ENCODE measurements at places on chromosomes 4 and X. TPM values are rescaled to one million over a fixed set of nuclear protein-coding genes. Genes with fewer than 3 reads are reported as not detected.

DNA sequence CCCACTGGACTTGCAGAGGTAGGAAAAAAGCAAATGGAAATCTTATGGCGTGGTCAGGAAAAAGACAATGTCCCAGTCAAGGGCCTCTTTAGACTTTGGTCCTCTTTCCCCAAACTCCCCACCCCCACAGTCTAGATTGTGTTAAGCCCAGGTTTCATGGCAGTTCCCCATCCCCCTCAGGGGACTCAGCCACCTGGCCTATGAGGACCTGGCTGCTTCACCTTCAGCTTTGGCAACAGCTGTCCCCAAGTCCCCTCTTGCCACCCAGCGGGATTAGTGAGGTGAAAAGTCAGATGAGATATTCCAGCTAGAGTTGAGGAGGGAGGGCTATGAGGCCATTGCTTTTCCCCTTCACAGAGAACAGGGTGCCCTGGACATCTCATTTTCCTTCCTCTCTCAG lies 457 bp downstream of the RIPPLY1 start:
- H3K36me3 ChIP-seq: no peaks in the 10 kb centered on the region
- H3K27me3 ChIP-seq: peaks cover 57% of the 10 kb centered on the region
- H3K4me3 ChIP-seq: no peak overlapping the region
- H3K4me1 ChIP-seq: no peaks in the 10 kb centered on the region
- no peak for DNase-seq

DNA sequence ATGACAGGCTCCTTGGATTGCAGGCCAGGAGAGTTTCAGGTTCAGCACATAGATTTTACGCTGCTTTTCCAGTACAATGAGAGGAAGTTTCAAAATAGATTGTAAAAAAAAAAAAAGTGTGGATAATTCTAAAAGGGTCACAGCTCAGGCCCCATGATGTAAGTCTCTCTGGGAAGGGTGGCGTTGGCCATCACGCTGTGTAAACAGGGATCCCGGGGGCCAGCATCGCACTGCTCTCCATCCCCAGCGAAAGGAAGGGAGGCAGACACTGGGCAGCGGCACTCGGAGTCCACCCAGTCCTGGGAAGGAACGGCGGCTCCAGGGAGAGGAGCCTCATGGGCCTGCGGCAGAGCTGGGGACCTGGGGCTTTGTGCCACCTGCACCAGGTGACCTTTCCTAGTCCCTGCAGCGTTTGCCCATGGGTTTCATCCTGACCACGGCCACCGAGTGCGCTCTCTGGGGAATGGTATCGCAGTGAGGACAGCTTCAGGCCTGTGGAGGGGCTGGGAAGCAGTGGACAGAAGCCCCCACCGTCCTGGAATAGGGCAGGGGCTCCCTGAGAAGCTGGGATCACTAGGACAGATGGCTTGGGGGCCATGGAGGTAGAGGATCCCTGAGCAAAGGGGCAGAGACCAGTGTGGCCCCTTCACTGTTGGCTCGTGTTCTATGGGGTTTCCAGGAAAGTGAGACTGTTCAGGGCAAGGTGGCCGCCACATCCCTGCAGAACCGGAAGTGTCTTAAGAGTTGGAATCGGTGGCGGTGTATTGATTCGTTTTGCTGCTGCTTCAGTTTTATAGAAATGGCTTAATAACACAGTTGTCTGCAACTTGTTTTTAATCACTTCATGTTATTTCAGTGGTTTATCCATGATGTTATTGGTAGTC lies 38.9 kb downstream of the RGS12 start:
- no peaks in the 10 kb centered on the region for H3K36me3 ChIP-seq
- peak; percentile 16 for DNase-seq
- no peak overlapping the region for H3K4me3 ChIP-seq
- peak overlapping the region; percentile 1 for H3K27ac ChIP-seq
- no peaks in the 10 kb centered on the region for H3K4me1 ChIP-seq

GRCh38 chr4:5989236-5990225 lies 28.7 kb downstream of the C4orf50 start:
- no peak overlapping the region for H3K4me3 ChIP-seq
- H3K4me1 ChIP-seq: no peaks in the 10 kb centered on the region
- peaks cover 42% of the 10 kb centered on the region for H3K27me3 ChIP-seq

GRCh38 chrX:9542761-9543111 lies 77.9 kb downstream of the TBL1X start:
- H3K36me3 ChIP-seq: no peaks in the 10 kb centered on the region
- DNase-seq: no peak
- H3K27ac ChIP-seq: no peak overlapping the region
- H3K4me1 ChIP-seq: no peaks in the 10 kb centered on the region

Gene PPEF1
- 0.73 TPM for total RNA-seq

GRCh38 chr4:101169044-101170014 lies 178.0 kb downstream of the PPP3CA start:
- no peaks in the 10 kb centered on the region for H3K36me3 ChIP-seq
- H3K4me1 ChIP-seq: no peaks in the 10 kb centered on the region
- H3K27me3 ChIP-seq: no peaks in the 10 kb centered on the region
- no peak overlapping the region for H3K27ac ChIP-seq
- H3K4me3 ChIP-seq: no peak overlapping the region

DNA sequence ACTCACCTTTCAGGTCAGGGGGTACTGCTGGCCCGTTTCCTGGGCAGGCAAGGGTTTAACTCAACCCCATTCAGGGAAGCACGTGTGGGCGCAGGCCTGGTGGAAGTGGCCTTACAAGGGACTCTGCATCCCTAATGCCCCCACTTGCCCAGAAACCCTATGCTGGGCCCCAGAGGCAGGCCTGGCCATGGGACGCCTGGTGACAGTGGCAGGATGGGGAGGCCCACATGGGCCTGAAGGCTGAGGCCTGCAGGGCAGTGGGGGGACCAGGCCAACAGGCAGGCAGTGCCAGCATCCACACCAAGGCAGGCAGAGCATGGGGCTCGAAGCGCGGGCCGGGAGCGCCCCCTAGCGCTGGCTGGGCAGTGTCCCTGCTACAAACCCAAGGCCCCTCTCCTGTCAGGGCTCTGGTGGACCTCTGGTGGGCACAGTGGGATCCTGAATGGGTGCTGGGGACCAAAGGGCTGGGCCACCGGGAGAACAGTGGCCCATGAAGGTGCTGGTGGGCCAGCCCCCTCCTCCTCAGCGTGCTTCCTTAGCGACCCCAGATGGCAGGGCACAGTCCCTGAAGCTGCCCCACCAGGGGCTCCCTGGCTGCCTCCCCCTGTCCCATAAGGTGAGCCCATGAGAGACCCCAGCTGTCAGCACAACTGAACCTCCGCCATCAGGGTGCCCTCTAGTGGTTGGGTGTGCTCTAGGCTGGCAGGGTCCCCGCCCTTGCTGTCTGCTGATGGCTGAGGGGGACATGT lies 16.8 kb downstream of the FGFR3 start:
- no peaks in the 10 kb centered on the region for H3K27me3 ChIP-seq
- H3K36me3 ChIP-seq: peaks cover 5% of the 10 kb centered on the region
- no peaks in the 10 kb centered on the region for H3K4me1 ChIP-seq

Gene SLC7A11
- 1.3 TPM for total RNA-seq

Gene IDS
- total RNA-seq: 61.8 TPM

DNA sequence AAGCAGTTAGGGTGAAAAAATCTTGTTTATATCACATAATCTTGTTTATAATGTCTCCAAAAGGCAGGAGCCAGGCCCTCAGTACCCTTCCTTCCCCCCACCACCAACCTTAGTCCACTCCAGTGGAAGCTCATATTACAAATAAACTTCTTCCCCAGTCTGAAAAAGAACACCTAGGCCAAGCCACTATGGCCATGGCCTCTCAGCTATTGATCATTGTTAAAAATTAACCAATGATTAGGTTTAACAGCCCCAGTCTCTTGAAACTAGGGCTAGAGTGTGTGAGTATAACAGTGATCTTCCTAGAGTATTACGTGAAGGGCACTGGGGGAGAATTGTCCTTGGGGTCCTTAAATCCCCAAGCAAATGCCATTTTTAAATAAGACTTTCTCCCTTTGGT lies 411.9 kb upstream of the EDA2R start:
- DNase-seq: no peak
- H3K4me1 ChIP-seq: no peaks in the 10 kb centered on the region
- H3K36me3 ChIP-seq: no peaks in the 10 kb centered on the region
- no peak overlapping the region for H3K27ac ChIP-seq
- H3K27me3 ChIP-seq: peaks cover 5% of the 10 kb centered on the region
- H3K4me3 ChIP-seq: no peak overlapping the region

GRCh38 chr4:87317527-87317926 lies 5.2 kb downstream of the HSD17B13 start:
- no peaks in the 10 kb centered on the region for H3K36me3 ChIP-seq
- H3K4me3 ChIP-seq: no peak overlapping the region
- H3K27me3 ChIP-seq: no peaks in the 10 kb centered on the region
- H3K4me1 ChIP-seq: no peaks in the 10 kb centered on the region
- no peak for DNase-seq
- H3K27ac ChIP-seq: no peak overlapping the region

Gene PNMA6A
- total RNA-seq: 1.8 TPM

Gene SFRP2
- 6.9 TPM for total RNA-seq

GRCh38 chrX:46561824-46562657 lies 11.5 kb upstream of the CHST7 start:
- no peaks in the 10 kb centered on the region for H3K36me3 ChIP-seq
- no peak overlapping the region for H3K27ac ChIP-seq
- H3K4me3 ChIP-seq: no peak overlapping the region
- no peaks in the 10 kb centered on the region for H3K27me3 ChIP-seq

GRCh38 chr4:16991450-16991849 lies 93.0 kb upstream of the LDB2 start:
- no peak overlapping the region for H3K4me3 ChIP-seq
- H3K36me3 ChIP-seq: no peaks in the 10 kb centered on the region
- DNase-seq: no peak
- H3K4me1 ChIP-seq: no peaks in the 10 kb centered on the region

DNA sequence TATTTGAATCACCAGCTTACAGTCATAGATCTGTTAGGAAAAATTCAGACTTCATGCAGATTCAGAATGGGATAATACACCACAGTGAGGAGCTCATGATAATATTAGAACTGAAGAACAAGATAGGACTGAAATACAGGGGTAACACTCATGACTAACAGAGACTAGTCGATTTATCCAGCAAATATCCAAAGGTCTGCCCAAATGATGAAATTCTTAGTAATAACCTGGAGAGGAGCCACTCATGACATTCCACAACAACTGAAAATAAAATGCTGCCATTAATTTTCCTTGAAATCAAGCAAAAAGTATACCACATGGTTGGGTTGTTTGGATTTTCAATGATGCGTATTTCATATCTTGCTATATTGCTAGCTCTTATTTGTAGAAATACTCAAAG lies 903.7 kb upstream of the ADGRL3 start:
- no peak for DNase-seq
- no peak overlapping the region for H3K4me3 ChIP-seq
- H3K27ac ChIP-seq: no peak overlapping the region
- H3K27me3 ChIP-seq: no peaks in the 10 kb centered on the region

Gene YIPF7
- not detected for total RNA-seq

DNA sequence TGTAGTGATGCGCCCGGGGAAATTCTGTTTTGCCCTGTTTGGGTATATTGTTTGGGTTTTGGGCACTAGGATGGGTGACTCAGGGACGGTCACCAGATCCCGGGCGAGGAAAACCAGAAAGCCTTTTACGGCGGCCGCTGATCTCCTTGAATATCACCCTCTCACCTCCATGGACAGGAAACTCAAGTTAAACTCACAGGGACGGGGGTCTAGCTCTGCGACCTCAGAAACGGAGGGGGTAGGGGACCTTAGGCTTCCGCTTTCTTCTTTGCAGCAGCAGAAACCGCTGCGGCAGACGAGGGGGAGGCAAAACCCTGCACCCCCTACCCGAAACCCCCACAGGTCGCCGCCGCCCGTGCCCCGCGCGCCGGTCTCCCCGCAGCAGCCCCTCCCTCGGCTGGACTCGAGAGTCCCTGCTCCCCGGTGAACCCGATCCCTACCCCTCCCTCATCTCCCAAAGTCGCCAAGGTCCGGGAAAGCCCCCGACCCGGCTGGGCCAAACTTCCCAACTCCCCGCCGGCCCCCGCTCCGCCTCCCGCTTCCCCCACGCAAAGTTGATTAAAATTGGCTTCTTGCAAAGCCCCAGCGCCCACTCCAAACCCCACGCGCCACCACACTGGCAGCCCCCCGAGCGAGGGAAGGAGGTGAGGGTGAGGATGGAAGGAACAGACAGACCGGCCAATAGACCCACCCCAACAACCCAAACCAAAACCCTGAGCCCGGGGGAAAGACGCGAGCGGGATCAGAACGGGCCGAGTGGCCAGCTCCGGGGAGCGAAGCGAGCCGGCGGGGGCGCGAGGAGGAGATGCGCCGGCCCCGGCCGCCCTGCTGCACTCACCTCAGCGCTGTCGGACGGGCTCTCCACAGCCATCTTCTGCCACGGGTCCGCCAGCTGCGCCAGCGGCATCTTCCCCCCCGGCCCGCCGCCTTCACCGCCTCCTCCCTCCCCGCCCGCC lies 705 bp downstream of the RPS6KA3 start:
- H3K27ac ChIP-seq: peak overlapping the region; percentile 83
- H3K36me3 ChIP-seq: no peaks in the 10 kb centered on the region
- peak; percentile 45 for DNase-seq
- no peaks in the 10 kb centered on the region for H3K4me1 ChIP-seq
- H3K27me3 ChIP-seq: no peaks in the 10 kb centered on the region

Gene DCHS2
- total RNA-seq: 2.8 TPM

GRCh38 chr4:89134775-89135319 lies 23.5 kb downstream of the TIGD2 start:
- no peaks in the 10 kb centered on the region for H3K27me3 ChIP-seq
- no peaks in the 10 kb centered on the region for H3K36me3 ChIP-seq
- no peak for DNase-seq
- H3K4me1 ChIP-seq: no peaks in the 10 kb centered on the region
- H3K27ac ChIP-seq: peak overlapping the region; percentile 74

GRCh38 chrX:133468051-133468450 lies 52.8 kb upstream of the GPC4 start:
- H3K4me1 ChIP-seq: no peaks in the 10 kb centered on the region
- H3K4me3 ChIP-seq: no peak overlapping the region
- no peak for DNase-seq
- no peaks in the 10 kb centered on the region for H3K36me3 ChIP-seq
- no peak overlapping the region for H3K27ac ChIP-seq

Gene MAGEA1
- not detected for total RNA-seq

Measured in breast epithelium (tissue), 4 donors.